ENCODE measurements at places on chromosomes 11 and 22.

DNA sequence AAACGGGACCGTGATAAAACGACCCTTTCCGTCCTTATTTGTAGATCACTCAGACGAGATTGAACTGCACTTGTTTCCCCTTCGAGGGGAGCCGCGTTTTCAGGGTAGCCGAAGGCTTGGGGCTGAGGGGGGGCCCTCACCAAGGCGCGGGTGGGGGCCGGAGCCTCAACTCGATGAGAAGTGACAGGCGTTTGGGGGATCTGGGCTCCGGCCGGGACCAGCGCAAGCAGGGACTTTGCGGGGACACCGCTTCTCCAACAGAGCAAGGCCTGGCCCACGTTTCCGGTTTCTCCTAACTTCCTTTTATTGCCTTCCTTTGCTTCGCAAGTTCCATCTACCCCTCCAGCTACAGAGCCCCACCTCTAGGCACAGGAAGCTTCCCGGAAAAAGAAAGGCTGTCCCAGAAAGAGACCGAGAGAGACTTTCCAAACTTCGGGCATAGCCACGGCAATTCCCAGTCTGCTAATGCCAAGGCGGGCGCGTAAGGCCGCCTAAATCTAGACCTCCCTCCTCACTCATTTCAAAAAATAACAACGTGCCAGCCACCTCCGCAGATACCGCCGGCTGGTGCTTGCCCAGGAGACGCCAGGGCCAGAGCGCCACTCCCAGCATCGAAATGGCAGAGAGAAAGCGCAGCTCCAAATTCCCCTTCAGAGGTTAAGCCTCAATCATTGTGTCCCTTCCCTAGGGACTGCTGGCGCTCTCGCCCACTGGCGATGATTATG, 6.6 kb downstream of the PAX6 start:
- no peak for DNase-seq

- DNase-seq, result no peak
These were observed 14.6 kb downstream of the TBC1D22A start for GRCh38 chr22:46776876-46777608.

- DNase-seq, result no peak
These were observed 11.7 kb upstream of the DNAJB13 start for GRCh38 chr11:73939096-73939495.

DNA sequence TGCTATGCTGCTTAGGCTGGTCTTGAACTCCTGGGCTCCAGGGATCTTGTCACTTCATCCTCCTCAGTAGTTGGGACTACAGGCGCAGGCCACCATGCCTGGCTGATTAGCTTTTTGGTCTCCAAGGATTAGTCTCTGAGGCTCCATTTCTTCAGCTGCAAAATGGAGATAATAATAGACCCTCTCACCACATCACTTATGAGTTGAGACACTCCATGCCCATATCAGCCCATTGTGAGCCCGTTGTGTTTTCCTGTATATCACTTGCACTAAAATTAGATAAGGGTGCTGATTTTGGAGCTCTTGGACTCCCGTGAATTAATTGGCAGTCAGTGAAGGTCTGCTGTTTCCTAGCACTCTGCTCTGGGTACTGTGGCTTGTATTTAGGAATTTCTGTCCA, 36.0 kb downstream of the DEPDC5 start:
- no peak for DNase-seq

- DNase-seq, result no peak
These were observed 34.1 kb upstream of the CRTAM start for GRCh38 chr11:122804161-122804560.

- no peak for DNase-seq
These were observed 194.5 kb downstream of the ADAMTS15 start for GRCh38 chr11:130642994-130643393.

GRCh38 chr22:32796865-32797573, 4.5 kb upstream of the TIMP3 start:
- peak; percentile 80 for DNase-seq

GRCh38 chr11:59261150-59261549, 48.4 kb upstream of the MPEG1 start:
- DNase-seq, result no peak

Measured in activated CD8-positive, alpha-beta memory T cell treated with anti-CD3 and anti-CD28 coated beads for 24 hours (primary cell).